ENCODE measurements at places on chromosomes 16 and 17. TPM values are rescaled to one million over a fixed set of nuclear protein-coding genes. Genes with fewer than 3 reads are reported as not detected.
A peak's percentile ranks its signal among the peaks of the same experiment; 100 is the strongest.

Gene EVI2A
- not detected for total RNA-seq

Gene TP53TG3B
- total RNA-seq: not detected

Gene TEKT1
- total RNA-seq: not detected

Gene FOXJ1
- not detected for total RNA-seq

Gene NEUROD2
- not detected for total RNA-seq

Gene PRSS36
- 26.1 TPM for total RNA-seq

- no peaks in the 10 kb centered on the region for H3K27me3 ChIP-seq
- H3K4me1 ChIP-seq: no peaks in the 10 kb centered on the region
- no peak overlapping the region for H3K4me3 ChIP-seq
Observed at GRCh38 chr17:50693036-50693682, 14.6 kb downstream of the ANKRD40 start.

- H3K36me3 ChIP-seq: no peaks in the 10 kb centered on the region
- no peak overlapping the region for H3K27ac ChIP-seq
- H3K4me1 ChIP-seq: no peaks in the 10 kb centered on the region
- peak; percentile 76 for DNase-seq
Observed at GRCh38 chr17:58317421-58318064, 11.1 kb downstream of the TSPOAP1 start.

- H3K27ac ChIP-seq: no peak overlapping the region
- peak; percentile 79 for DNase-seq
- no peak overlapping the region for H3K4me3 ChIP-seq
- H3K36me3 ChIP-seq: no peaks in the 10 kb centered on the region
- no peaks in the 10 kb centered on the region for H3K27me3 ChIP-seq
Observed at GRCh38 chr17:46020023-46020761, 21.1 kb downstream of the STH start.

DNA sequence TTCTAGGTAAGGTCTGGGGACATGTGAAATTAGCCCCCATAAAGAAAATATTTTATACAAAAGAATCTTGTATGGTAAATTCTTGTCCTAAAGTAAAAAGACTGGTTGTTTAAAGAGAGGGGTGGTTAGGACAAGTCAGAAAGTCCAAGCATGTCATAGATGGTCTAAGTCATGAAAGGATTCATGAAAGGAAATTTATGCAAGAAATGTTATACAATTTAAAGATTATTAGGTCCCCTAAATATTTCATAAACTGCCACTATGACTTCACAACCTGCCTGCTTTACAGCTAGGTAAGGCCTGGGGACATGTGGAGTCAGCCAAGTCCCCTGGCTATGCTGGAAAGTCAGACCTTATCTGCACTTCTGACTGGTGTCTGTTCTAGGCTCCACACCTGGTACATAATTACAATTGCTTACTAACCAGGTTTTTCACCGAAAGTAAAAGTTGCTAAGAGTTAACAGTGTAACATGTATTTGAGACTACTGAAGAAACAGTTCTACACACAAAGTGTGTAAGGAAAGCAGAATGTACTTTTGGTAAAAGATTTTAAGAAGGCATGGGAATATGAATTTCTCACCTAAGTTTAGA is 17.0 kb downstream of the N4BP1 start:
- no peak overlapping the region for H3K4me3 ChIP-seq
- no peaks in the 10 kb centered on the region for H3K4me1 ChIP-seq
- no peaks in the 10 kb centered on the region for H3K27me3 ChIP-seq
- no peak overlapping the region for H3K27ac ChIP-seq
- H3K36me3 ChIP-seq: no peaks in the 10 kb centered on the region
- DNase-seq: no peak

- peaks cover 77% of the 10 kb centered on the region for H3K36me3 ChIP-seq
- H3K27ac ChIP-seq: no peak overlapping the region
- H3K27me3 ChIP-seq: no peaks in the 10 kb centered on the region
- no peak overlapping the region for H3K4me3 ChIP-seq
- H3K4me1 ChIP-seq: peaks cover 80% of the 10 kb centered on the region
Observed at GRCh38 chr17:38912221-38912813, 13.1 kb upstream of the LASP1NB start.

GRCh38 chr16:31706925-31707324 is 166.7 kb upstream of the ZNF267 start:
- no peaks in the 10 kb centered on the region for H3K36me3 ChIP-seq
- H3K4me1 ChIP-seq: no peaks in the 10 kb centered on the region

DNA sequence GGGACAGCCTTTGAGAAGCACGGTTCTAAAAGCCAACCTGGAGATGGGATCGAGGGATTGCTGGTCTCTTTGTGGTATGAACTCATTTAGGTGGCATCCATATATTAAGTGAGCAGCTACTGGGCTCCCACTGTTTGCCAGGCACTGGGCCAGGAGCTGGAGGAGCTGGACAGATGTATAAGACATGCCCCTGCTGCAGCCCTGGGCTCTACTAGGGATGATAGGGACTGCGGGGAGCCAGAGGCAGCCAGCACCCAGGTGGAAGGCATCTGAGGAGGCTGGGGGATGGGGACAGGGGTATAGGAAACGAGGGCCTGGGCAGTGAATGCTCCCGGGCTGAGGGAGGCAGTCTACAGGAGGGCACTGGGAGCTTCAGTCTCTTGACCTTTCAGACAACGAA is 53.0 kb upstream of the MEAK7 start:
- no peaks in the 10 kb centered on the region for H3K27me3 ChIP-seq
- no peaks in the 10 kb centered on the region for H3K36me3 ChIP-seq
- no peak for DNase-seq
- peaks cover 3% of the 10 kb centered on the region for H3K4me1 ChIP-seq
- H3K4me3 ChIP-seq: no peak overlapping the region
- H3K27ac ChIP-seq: no peak overlapping the region

DNA sequence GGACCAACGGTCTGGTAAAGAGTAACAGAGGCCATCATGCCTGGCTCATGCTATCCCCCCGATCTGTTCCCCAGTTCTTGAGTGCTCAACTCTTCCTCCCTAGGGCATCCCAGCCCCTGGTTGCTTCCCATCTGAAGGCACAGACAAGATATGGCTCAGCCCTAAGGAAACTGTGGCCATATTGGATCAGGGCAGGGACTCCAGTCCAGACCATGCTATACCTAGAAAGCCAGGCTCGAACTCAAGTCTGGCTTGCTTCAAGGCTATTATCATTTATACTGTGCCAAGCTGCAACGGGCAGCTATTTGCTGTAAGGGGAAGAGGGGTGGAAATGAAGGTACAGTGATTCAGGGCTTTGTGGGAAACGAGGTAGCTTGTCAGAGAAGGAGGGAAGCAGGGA is 2.8 kb downstream of the UBTF start:
- H3K4me1 ChIP-seq: peaks cover 29% of the 10 kb centered on the region
- H3K27me3 ChIP-seq: no peaks in the 10 kb centered on the region
- DNase-seq: no peak
- H3K27ac ChIP-seq: peak overlapping the region; percentile 100
- no peaks in the 10 kb centered on the region for H3K36me3 ChIP-seq

DNA sequence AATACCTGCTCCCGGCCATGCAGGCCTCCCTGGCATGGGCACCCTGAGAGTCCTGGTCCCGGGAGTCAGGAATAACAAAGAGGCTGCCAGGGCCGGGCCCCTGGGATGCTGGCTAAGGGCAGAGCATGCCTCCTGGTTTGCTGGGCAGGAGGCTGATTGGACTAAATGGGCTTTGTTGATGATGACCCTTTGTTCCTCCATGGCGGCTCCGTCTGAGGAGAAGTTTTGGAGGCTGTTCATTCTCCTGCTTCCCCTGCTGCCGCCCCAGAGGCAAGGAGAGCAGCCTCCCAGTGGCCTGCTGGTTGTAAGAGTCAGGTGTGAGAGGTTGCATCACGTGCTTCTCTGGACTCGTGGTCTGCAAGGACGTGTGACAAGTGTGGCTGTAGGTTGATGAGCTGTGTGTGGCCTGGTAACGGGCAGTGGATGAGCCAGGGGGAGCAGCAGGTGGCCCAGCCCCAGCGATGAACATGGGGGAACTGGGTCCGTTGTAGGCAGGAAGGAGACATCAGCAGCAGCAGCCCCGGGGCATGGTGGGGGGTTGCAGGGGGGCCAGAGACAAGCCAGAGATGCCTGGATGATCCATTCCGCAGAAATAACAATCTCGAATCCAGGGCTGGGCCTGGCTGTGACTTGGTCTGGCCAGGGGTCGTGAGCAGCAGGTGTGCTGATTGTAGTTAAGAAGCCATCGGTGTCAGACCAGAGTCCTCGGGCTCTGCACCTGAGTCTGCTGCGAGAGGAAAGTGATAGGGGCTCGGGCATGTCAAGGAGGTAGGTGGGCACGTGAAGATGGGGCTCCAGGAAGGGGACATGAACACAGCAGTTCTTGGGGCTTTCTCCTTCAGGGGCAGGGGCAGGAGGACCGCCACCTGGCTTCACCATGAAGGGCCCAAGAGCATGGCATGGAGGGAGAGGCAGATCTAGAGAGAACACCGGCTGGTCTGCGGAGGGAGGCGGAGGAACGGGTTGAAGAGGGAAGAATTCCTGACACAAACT is 101.4 kb downstream of the TNFRSF13B start:
- no peaks in the 10 kb centered on the region for H3K36me3 ChIP-seq
- no peaks in the 10 kb centered on the region for H3K27me3 ChIP-seq
- DNase-seq: no peak
- H3K4me1 ChIP-seq: no peaks in the 10 kb centered on the region
- H3K27ac ChIP-seq: no peak overlapping the region

DNA sequence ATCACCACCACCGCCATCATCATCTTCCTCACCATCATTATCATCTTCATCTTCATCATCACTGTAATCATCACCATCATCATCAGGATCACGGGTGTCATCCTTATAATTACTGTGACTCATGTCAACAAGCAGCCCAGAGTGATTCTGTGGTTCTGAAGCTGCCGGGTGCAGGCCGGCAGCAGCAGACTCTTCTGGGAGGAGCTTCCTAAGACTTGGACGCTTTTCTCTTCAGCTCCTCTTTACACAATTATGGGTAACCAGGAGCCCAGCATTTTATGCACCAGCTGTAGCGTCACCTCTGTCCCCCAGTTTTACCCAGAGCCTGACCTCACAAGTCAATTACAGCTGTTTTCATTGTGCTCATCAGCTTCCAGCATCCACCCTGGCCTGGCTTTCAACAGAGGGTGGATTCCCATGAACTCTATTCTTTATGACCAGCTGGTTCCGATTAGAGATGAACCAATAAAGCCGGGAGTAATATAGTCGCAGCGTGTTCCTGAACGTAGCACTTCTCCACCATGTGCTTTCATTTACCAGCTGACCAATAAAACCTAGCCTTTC is 275.8 kb downstream of the FOXL1 start:
- H3K4me1 ChIP-seq: no peaks in the 10 kb centered on the region
- no peak overlapping the region for H3K4me3 ChIP-seq
- DNase-seq: no peak
- H3K27ac ChIP-seq: no peak overlapping the region

DNA sequence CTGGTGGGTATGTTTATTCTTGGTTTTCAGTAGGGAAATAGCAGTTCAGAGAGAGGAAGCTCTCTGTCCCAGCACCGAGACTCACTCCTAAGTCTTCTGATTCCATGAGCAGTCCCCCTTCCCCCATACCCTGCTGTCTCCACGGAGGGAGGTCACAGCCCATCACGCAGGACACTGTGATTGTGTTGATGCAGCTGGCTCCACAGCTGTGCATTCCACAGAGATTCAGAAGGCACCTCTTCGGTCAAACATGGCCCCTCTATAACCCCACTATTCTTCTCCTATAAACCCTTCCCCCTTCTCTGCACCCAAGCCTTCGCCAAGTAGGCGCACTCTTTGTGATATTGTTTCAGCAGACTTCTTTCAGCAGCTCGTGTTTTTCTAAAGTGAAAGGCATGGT is 104.3 kb upstream of the HLF start:
- H3K4me3 ChIP-seq: no peak overlapping the region
- H3K27ac ChIP-seq: no peak overlapping the region
- no peak for DNase-seq

GRCh38 chr16:8237452-8237851 is 352.9 kb downstream of the TMEM114 start:
- DNase-seq: no peak
- no peak overlapping the region for H3K27ac ChIP-seq
- no peaks in the 10 kb centered on the region for H3K36me3 ChIP-seq
- no peak overlapping the region for H3K4me3 ChIP-seq
- H3K4me1 ChIP-seq: no peaks in the 10 kb centered on the region

DNA sequence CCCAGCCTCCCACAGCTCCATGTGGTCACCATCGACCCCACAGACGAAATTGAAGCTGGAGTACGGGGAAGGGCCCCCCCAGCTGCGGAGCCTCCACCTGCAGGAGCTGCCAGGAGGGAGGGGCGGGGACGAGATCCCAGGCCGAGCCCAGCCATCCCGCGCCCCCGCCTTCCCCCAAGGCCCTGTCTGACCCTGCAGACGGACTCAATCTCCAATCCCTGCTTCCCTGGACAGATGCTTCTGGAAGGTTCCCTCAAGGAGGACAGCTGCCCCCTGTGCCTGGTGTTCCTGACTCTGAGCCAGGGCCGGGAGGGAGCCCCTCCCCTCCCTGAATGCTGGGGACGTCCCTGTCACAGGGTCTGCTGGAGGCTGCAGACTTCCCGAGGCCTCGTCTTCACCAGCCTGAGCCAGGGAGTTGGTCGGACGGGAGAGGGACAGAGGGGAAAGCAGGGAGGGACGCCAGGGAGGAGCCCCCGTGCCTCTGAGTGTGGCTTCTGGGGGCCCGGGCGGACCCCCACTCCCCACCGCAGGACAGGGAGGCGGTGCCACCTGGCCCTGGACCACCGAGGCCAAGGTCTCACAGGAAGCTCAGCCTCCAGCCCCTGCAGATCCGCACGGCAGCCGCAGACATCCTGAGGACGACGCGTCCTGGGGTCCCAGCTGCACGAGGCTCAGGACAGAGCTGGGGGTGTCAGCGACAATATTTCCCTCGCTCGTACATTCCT is 21.3 kb upstream of the C1QTNF8 start:
- no peak for DNase-seq
- H3K36me3 ChIP-seq: no peaks in the 10 kb centered on the region
- H3K27me3 ChIP-seq: no peaks in the 10 kb centered on the region
- no peak overlapping the region for H3K4me3 ChIP-seq
- peaks cover 3% of the 10 kb centered on the region for H3K4me1 ChIP-seq
